Ovary (tissue), 10 donors: ENCODE measurements at places on chromosomes 1 and 21. TPM values are rescaled to one million over a fixed set of nuclear protein-coding genes. Genes with fewer than 3 reads are reported as not detected.

The OR10J1 gene
- not detected for total RNA-seq

The DPT gene
- 13.3 TPM for total RNA-seq

GRCh38 chr1:5837976-5838653 lies 154.1 kb downstream of the NPHP4 start:
- no peak overlapping the region for H3K4me3 ChIP-seq
- H3K27me3 ChIP-seq: no peaks in the 10 kb centered on the region
- DNase-seq: no peak
- no peaks in the 10 kb centered on the region for H3K4me1 ChIP-seq

- DNase-seq: no peak
- H3K4me1 ChIP-seq: peaks cover 2% of the 10 kb centered on the region
- H3K27ac ChIP-seq: no peak overlapping the region
- H3K36me3 ChIP-seq: no peaks in the 10 kb centered on the region
- H3K27me3 ChIP-seq: no peaks in the 10 kb centered on the region
Measured at GRCh38 chr1:19877821-19878636, 4.2 kb upstream of the OTUD3 start.

DNA sequence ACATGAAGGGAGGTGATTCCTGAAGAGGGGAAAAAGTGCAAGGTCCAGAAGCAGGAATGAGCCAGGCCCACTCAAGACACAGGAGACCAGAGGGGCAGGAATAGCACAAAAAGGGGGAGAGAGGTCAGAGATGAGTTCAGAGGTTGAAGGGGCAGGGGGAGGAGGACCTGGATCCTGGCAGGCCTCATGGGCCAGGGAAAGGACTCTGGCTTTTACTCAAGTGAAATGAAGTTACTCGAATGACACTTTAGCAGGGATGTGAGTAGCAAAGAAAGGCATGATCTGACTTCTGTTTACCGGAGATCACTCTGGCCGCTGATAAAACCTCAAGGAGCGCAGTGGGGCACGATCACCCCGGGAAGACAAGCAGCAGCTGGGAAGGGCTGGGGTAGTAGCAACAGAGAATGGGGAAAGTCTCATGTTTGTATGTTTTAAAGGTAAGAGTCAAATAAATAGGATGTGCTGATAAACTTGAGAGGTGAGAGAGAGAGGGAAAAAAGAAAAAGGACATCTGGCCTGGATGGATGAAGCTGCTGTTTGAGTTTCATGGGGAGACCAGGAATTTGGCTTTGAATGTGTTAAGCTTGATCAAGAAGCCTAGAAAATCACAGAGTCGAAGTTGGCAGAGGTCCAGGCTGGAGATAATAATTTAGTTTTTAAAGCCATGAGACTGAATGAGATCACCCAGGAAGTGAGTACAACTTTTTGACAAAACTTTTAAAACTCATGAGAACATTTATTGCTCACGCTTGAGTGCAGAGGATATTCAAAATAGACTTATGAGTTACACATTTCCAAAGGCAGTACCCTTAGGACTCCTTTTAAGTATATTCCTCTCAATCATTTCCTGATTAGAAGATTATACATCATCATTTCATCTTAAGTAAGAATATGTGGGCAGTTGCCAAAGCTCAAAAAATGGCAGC lies 156.0 kb downstream of the RERE start:
- H3K36me3 ChIP-seq: no peaks in the 10 kb centered on the region
- no peak overlapping the region for H3K27ac ChIP-seq
- DNase-seq: peak; percentile 53
- no peak overlapping the region for H3K4me3 ChIP-seq

DNA sequence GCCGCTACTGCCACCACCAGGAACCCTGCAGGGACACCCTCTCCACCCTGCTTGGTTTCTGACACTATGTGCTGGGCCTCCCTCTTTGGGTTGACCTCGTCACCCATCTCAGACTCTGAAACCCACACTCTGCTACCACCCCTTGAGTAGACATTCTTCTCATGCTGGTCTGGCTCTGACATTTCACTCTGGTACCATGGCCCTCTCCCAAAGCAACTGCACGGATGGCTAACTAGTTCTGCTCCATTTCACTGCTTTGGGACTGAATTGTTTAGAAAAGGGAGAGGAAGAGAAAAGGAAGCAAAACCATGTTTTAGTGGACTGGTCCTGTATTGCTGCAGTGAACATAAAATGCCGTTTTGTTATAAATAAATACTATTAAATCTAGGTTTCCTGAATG lies 137.8 kb downstream of the KCNK2 start:
- no peaks in the 10 kb centered on the region for H3K36me3 ChIP-seq
- H3K27ac ChIP-seq: no peak overlapping the region
- no peak for DNase-seq

GRCh38 chr1:222165629-222166028 lies 382.3 kb downstream of the HHIPL2 start:
- H3K27ac ChIP-seq: no peak overlapping the region
- H3K27me3 ChIP-seq: no peaks in the 10 kb centered on the region
- H3K4me1 ChIP-seq: peaks cover 2% of the 10 kb centered on the region
- no peak overlapping the region for H3K4me3 ChIP-seq
- DNase-seq: no peak
- H3K36me3 ChIP-seq: no peaks in the 10 kb centered on the region

DNA sequence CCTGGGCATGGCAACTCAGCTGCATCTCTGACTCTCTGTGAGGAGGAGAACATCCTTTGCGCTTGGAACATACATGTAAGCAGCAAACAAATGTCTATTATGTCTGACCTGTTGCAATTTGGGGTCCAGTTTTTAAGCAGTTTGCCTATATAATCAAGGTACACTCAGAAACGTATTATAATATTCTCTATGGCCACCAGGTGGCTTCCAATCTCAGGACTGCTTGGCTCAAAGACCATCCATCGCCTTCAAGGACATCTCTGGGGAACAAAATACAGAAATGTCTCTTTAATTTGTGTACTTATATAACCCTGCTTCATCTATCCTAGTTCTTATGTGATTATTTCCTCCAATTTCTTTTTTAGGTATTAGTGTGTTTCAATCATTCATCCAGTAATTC lies 227.2 kb downstream of the OLFM3 start:
- no peaks in the 10 kb centered on the region for H3K4me1 ChIP-seq
- no peaks in the 10 kb centered on the region for H3K27me3 ChIP-seq
- DNase-seq: no peak
- no peaks in the 10 kb centered on the region for H3K36me3 ChIP-seq
- no peak overlapping the region for H3K4me3 ChIP-seq

GRCh38 chr1:179779645-179780272 lies 36.7 kb downstream of the FAM163A start:
- H3K4me1 ChIP-seq: peaks cover 2% of the 10 kb centered on the region
- no peak overlapping the region for H3K27ac ChIP-seq
- no peak for DNase-seq
- no peaks in the 10 kb centered on the region for H3K27me3 ChIP-seq

DNA sequence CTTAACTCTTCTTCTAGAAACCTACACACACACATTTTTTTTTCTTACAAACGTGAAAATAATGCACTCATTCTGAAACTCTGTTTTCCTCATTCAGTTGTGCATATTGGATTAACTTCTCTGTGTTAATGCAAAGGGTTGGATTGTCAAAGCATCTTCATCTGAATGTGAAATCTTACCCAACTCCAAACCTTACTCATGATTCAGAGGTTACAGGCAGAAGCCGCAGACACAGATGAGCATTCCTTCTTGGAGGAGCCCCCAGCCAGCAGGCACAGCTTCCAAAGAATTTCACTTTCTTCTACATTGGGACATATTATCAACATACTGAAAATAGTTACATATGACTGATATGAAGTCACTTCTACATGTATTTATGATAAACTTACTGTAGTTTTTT lies 15.7 kb downstream of the PATJ start:
- H3K36me3 ChIP-seq: no peaks in the 10 kb centered on the region
- H3K4me1 ChIP-seq: peaks cover 3% of the 10 kb centered on the region
- no peaks in the 10 kb centered on the region for H3K27me3 ChIP-seq
- no peak for DNase-seq

GRCh38 chr1:21869620-21870121 lies 57.6 kb downstream of the LDLRAD2 start:
- H3K36me3 ChIP-seq: no peaks in the 10 kb centered on the region
- H3K4me3 ChIP-seq: no peak overlapping the region
- DNase-seq: peak; percentile 74
- H3K27ac ChIP-seq: no peak overlapping the region
- no peaks in the 10 kb centered on the region for H3K27me3 ChIP-seq

- no peaks in the 10 kb centered on the region for H3K4me1 ChIP-seq
- no peak overlapping the region for H3K27ac ChIP-seq
- no peak for DNase-seq
- no peaks in the 10 kb centered on the region for H3K36me3 ChIP-seq
- H3K27me3 ChIP-seq: no peaks in the 10 kb centered on the region
- H3K4me3 ChIP-seq: no peak overlapping the region
Measured at GRCh38 chr1:29801003-29801402, 564.7 kb downstream of the PTPRU start.

- no peaks in the 10 kb centered on the region for H3K36me3 ChIP-seq
- no peak overlapping the region for H3K27ac ChIP-seq
- no peaks in the 10 kb centered on the region for H3K4me1 ChIP-seq
- no peak for DNase-seq
- no peak overlapping the region for H3K4me3 ChIP-seq
Measured at GRCh38 chr1:239856067-239856466, 235.6 kb upstream of the FMN2 start.

GRCh38 chr1:147822292-147822691 lies 61.9 kb upstream of the GJA5 start:
- H3K27ac ChIP-seq: no peak overlapping the region
- no peak overlapping the region for H3K4me3 ChIP-seq
- H3K36me3 ChIP-seq: no peaks in the 10 kb centered on the region
- no peak for DNase-seq
- no peaks in the 10 kb centered on the region for H3K4me1 ChIP-seq
- H3K27me3 ChIP-seq: no peaks in the 10 kb centered on the region

DNA sequence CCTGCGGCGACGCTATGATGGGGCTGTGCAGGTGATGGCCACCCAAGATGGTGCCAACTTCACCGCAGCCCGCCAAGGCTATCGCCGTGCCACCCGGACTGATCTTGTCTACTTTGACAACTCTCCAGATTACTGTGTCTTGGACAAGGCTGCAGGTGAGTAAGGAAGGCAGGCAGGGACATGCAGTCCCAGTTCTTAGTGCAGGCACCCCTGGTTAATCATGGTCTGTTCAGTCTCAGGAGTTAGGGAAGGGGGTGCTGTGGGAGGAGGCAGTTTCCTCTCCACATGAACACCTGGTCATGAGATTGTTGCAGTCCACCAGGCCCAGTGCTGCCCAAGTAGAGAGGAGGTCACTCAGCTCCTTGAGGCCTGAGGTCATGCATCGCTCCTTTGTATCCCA lies 8.5 kb downstream of the WNT2B start:
- no peaks in the 10 kb centered on the region for H3K4me1 ChIP-seq
- DNase-seq: no peak
- no peak overlapping the region for H3K27ac ChIP-seq
- H3K4me3 ChIP-seq: no peak overlapping the region

DNA sequence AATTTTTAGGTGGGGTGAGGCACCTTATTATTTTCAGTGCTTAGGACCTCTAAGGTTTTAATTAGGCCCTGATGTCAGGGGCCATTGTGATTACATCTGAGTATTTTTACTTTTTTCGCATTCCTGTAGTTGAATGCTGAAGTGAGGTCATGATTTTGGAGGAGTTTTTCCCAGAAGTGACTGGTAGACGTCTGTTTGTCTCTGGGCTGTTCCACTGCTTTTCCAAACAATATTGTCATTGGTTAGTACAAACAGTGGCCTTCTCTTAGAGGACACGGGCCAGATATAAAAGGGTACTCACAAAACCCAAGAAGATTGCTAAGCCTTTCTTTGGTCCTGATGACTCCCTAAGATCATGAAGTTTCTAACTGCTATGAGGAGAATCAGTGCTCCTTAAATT lies 7.6 kb upstream of the RASAL2 start:
- no peak for DNase-seq
- H3K27ac ChIP-seq: no peak overlapping the region
- no peak overlapping the region for H3K4me3 ChIP-seq

DNA sequence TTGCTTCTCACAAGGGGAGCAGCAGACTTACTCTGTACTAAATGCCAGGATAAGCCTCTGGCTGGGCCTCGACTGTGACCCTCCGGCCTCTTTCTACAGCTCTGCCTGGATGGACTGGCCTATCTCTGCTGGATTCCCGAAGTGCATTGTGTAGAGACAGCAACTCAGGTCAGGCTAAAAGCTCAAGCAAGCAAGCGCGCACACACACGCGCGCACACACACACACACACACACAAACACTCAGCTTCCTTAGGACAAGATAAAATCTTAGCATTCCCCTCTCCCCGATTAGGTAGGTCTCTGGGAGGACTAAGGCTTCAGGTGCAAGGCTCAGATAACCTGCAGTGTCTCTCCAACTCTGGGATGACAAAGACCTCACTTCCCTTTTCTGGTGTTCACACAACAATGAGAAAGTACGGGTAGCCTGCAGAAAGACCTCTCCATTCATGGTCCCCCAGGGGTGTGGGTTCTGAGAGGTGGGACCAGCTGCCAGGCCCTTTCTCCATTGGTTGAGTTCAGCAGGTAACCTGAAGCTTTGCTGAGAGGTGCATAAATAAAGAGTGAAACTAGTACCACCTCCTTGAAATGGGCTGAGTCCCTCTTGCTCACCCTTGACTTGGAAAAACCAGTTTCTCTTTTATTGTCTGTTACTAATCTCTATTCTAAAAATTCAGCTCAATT lies 155.1 kb upstream of the CAMK1G start:
- no peak for DNase-seq
- no peak overlapping the region for H3K27ac ChIP-seq
- H3K36me3 ChIP-seq: no peaks in the 10 kb centered on the region
- no peaks in the 10 kb centered on the region for H3K27me3 ChIP-seq
- no peaks in the 10 kb centered on the region for H3K4me1 ChIP-seq
- no peak overlapping the region for H3K4me3 ChIP-seq

DNA sequence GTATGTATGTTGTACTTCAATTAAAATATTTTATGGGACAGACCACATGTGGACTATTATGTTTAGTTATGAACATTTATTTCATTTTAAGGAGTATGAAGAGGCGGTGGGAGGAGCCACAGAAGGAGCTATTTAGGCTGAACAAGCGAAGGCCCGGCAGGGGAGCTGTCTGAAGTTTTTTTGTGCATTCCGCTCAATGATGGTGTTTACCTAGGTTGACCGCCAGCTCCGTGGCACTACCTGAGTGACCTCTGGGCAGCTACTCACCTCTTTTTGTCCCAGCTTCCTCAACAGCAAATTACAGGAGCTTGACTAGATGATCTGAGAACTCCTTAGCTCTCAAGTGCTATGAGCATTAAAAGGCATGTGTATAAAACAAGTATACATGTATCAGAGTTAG lies 32.7 kb upstream of the C1orf198 start:
- no peak for DNase-seq
- H3K27ac ChIP-seq: no peak overlapping the region
- H3K36me3 ChIP-seq: no peaks in the 10 kb centered on the region
- H3K4me3 ChIP-seq: no peak overlapping the region

DNA sequence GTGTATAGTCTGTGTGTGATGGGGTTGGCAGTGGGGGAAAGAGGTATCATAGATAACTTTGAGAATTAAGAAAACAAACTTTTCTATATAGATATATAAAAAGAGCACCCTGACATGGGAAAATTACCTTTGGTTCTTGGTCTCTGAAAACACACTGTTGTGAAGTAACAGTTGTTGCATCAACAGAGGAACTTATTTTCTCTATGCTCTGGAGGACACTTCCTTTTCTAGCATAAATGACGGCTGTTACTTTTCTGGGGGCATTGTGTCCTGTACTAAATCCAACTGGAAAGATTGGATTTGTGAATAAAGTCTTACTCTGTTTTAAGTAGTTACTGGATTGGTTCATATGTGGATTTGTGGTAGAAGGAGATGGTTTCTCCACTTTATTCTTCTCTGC lies 12.6 kb downstream of the LRIF1 start:
- H3K4me1 ChIP-seq: no peaks in the 10 kb centered on the region
- H3K36me3 ChIP-seq: no peaks in the 10 kb centered on the region
- no peak for DNase-seq

- H3K36me3 ChIP-seq: no peaks in the 10 kb centered on the region
- H3K4me1 ChIP-seq: no peaks in the 10 kb centered on the region
- H3K27ac ChIP-seq: no peak overlapping the region
- no peak for DNase-seq
- H3K4me3 ChIP-seq: no peak overlapping the region
Measured at GRCh38 chr1:112237983-112238545, 157.9 kb upstream of the CTTNBP2NL start.
